Heart left ventricle (tissue), 16 donors: ENCODE measurements at places on chromosomes 3 and 15. TPM values are rescaled to one million over a fixed set of nuclear protein-coding genes. Genes with fewer than 3 reads are reported as not detected.

- no peak for DNase-seq
These were observed 51.2 kb downstream of the CFAP20DC start for GRCh38 chr3:58998476-58999117.

DNA sequence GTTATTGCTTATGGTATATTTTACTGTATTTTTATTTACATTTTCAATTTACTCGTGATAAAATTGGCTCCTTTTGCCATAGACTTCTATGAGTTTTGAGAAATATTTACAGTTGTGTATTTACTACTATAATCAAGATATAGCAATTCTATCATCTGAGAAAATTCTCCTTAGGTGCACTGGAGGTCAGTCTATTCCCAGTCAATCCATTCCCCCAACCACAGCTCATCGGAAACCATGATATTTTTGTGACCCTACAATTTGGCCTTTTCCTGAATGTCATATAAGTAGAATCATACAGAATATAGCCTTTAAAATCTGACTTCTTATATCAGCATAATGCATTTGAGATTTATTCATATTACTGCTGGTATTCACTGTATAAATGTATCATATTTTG is 114.7 kb upstream of the LRTM1 start:
- DNase-seq, result no peak

The POTEB gene
- not detected for polyA plus RNA-seq

DNA sequence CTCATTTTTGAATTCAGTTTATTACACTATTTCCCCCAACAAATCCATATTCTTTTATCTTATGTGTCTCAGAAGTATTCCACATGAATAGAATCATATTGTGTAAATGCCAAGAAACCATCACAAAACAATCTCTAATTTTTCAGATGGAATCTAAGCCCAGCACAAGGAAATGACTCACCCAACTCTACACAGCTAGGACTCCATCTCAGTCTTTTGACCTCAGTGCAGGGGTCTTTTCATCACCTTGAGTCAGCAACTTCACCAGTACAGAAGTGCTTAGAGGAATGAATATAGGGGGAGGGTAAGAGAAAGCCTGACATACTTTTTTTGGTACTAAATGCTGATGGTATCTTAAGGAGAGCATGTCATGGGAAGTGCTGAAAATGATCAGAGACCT is 169.3 kb upstream of the LRRN1 start:
- DNase-seq, result no peak

The CCDC191 gene
- 1.0 TPM for polyA plus RNA-seq

- DNase-seq, result no peak
These were observed 4.1 kb downstream of the CORO2B start for GRCh38 chr15:68582864-68583263.

The CORO2B gene
- polyA plus RNA-seq, result 7.2 TPM

The PLA2G4B gene
- polyA plus RNA-seq, result 1.4 TPM

DNA sequence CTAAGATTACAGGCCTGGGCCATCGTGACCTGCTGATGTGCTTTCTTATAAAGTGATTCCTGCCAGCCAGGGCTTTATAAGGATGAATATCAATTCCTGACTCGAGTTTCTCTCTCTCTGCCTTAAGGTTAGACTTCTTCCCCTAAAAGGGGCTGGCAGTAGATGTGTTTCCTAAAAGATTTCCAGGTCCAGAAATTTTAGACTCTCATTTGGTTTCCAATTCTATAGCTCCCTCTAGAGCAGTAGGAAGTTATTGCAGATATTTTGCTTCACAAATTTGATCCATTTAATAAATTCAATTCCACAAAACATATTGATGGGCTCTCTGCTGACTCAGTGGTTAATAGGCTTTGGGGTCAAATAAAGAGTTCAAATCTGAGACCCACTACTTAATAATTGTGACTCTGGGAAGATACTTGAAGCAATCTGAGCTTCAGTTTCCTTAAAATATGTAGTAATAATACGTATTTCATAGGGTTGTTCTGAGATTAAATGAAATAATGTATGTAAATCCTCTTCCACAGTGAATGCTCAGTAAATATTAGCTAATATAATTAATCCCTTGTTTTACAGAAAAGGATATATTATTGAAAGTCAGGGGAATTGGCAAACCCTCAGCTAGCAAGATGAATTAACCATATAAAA is 2.1 kb downstream of the TRIM69 start:
- DNase-seq, result no peak

GRCh38 chr3:47610583-47610982 is 31.9 kb upstream of the CSPG5 start:
- DNase-seq, result no peak

The MEGF11 gene
- polyA plus RNA-seq, result not detected

GRCh38 chr3:132573797-132574211 is 23.3 kb upstream of the ACKR4 start:
- no peak for DNase-seq

DNA sequence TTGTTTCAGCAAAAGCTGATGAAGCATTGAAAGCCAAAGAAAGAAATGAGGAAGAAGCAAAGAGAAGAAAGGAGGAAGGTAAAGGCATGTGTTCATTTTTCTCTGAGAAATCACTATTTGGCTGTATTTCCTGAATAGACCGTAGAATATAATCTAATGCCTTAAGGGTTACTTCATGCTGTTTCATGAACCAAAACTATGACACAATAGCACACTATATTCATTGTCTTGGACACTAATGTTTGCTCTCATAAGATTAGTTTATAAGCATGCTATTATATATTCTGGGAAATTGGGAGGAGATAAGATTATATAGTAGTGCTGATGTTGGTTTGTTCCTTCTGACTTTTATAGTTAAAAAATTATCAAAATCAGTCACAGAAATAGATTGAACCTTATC is 110.1 kb upstream of the MLF1 start:
- no peak for DNase-seq

The GMNC gene
- 0.06 TPM for polyA plus RNA-seq

The VEPH1 gene
- not detected for polyA plus RNA-seq

The INTS14 gene
- polyA plus RNA-seq, result 15.1 TPM

DNA sequence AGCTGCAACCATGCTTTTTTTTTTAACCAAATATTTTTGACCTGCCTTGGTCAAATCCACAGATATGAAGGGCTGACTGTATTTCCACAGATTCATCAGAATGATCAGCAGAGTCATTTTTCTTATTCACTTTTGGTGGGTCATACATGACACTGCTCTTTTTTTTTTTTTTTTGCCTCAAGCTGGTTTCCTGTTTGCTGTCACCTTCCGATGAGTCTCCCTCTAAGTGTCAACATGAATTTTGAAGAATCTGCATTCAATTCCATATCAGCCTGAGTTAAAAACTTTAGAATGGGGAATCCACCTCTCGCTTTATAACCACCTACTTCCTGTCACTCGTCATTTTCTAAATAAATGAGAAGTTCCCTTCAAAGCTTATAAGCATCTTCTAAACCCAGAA is 2.2 kb upstream of the SLC12A8 start:
- DNase-seq, result no peak
